ENCODE measurements at places on chromosomes 16 and 17. TPM values are rescaled to one million over a fixed set of nuclear protein-coding genes. Genes with fewer than 3 reads are reported as not detected.

DNA sequence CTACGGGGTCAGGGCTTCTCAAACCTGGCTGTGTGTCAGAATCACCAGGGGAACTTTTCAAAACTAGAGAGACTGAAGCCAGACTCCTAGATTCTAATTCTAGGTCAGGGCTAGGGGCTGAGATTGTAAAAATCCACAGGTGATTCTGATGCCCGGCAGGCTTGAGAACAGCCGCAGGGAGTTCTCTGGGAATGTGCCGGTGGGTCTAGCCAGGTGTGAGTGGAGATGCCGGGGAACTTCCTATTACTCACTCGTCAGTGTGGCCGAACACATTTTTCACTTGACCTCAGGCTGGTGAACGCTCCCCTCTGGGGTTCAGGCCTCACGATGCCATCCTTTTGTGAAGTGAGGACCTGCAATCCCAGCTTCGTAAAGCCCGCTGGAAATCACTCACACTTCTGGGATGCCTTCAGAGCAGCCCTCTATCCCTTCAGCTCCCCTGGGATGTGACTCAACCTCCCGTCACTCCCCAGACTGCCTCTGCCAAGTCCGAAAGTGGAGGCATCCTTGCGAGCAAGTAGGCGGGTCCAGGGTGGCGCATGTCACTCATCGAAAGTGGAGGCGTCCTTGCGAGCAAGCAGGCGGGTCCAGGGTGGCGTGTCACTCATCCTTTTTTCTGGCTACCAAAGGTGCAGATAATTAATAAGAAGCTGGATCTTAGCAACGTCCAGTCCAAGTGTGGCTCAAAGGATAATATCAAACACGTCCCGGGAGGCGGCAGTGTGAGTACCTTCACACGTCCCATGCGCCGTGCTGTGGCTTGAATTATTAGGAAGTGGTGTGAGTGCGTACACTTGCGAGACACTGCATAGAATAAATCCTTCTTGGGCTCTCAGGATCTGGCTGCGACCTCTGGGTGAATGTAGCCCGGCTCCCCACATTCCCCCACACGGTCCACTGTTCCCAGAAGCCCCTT lies 10.9 kb downstream of the STH start:
- no peak for DNase-seq

The HSF4 gene
- 1.3 TPM for polyA plus RNA-seq

GRCh38 chr17:18981642-18982424 lies 22.7 kb downstream of the FAM83G start:
- no peak for DNase-seq

GRCh38 chr16:88533381-88533917 lies 36.8 kb upstream of the ZC3H18 start:
- DNase-seq: no peak

- no peak for DNase-seq
Measured at GRCh38 chr16:77238593-77238992, 39.4 kb downstream of the SYCE1L start.

- DNase-seq: no peak
Measured at GRCh38 chr17:38741921-38742410, 6.2 kb downstream of the PCGF2 start.

GRCh38 chr17:73560661-73561060 lies 83.6 kb downstream of the SDK2 start:
- no peak for DNase-seq

- no peak for DNase-seq
Measured at GRCh38 chr17:18177722-18178121, 5.9 kb upstream of the ALKBH5 start.

DNA sequence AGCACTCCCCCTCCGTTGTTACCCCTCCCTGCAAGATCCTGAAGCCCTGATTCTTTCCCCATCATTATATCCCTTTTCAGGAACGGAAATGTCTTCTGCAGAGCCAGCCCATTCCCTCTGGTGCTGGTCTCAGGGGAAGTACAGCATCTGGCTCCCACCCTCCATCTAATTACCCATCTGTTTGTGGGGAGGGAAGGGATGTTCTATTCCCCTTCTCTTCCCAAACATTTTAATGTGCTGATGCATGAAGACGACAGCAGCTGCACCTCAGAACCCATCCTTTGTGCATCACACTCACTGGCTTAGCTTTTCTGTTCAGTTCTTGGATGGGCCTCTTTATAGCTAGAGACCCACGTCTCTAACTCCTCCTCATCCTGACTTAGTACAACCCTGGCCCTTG lies 367.2 kb downstream of the CDH13 start:
- DNase-seq: no peak

GRCh38 chr17:70560471-70560870 lies 391.1 kb downstream of the KCNJ2 start:
- no peak for DNase-seq

The KRTAP2-1 gene
- not detected for polyA plus RNA-seq

DNA sequence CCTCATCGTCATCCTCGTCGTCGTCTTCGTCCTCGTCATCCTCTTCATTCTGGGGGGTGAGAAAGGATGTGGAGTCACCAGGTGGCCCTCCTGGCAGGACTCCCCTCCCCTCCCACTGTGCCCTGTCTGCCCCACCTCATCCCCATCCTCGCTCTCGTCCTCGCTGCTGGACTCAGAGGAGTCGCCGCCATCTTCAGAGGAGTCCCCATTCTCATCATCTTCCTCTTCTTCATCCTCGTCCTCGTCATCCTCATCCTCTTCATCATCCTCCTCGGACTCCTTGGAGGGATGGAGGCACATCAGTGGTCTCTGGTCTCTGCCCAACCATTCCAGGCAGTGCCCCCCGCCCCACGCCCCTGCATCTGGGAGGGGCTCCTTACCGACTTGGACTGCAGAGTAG lies 7.6 kb upstream of the ATXN7L3 start:
- DNase-seq: no peak

DNA sequence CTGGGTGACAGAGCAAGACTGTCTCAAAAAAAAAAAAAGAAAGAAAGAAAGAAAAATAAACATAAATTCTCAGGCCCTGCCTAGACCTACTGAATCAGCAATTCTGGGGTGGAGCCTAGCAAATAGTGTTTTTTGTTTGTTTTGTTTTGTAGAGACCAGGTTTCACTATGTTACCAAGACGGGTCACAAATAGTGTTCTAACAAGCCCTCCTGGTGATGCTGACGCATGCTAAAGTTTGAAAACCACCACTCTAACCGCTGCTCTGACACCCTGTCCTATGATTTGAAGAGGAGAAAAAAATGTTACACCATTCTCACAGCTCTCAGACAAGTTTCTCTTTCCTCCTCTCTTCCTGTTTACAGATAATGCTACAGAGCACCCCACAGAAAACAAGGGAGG lies 1.5 kb downstream of the MRPL10 start:
- DNase-seq: no peak

All from right renal cortex interstitium (tissue), 3 donors.